Central memory CD8-positive, alpha-beta T cell (primary cell): ENCODE measurements at places on chromosomes 7 and 10.

DNA sequence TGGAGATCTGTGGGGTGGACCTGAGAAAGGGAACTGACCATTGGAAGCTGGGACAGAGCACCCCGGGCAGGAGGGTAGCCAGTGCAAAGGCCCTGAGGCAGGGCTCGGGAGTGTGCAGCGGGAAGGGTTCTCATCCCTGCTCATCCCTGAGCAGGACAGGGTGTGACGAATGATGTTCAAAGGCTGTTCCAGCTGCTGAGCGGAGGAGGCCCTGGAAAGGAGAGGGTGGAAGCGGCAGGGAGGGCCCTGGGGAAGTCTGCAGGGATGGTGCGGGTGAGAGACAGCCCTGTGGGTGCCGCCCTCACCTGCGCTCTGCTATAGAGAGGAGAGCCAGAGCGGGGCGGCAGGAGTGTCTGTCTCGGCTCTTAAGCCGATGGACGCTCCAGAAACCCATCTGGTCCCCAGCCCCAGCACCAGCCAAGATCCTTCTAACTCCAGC lies 43.7 kb downstream of the PRKAG2 start:
- no peak for DNase-seq

- DNase-seq, result no peak
Observed at GRCh38 chr10:74968667-74969061, 142.3 kb downstream of the KAT6B start.

DNA sequence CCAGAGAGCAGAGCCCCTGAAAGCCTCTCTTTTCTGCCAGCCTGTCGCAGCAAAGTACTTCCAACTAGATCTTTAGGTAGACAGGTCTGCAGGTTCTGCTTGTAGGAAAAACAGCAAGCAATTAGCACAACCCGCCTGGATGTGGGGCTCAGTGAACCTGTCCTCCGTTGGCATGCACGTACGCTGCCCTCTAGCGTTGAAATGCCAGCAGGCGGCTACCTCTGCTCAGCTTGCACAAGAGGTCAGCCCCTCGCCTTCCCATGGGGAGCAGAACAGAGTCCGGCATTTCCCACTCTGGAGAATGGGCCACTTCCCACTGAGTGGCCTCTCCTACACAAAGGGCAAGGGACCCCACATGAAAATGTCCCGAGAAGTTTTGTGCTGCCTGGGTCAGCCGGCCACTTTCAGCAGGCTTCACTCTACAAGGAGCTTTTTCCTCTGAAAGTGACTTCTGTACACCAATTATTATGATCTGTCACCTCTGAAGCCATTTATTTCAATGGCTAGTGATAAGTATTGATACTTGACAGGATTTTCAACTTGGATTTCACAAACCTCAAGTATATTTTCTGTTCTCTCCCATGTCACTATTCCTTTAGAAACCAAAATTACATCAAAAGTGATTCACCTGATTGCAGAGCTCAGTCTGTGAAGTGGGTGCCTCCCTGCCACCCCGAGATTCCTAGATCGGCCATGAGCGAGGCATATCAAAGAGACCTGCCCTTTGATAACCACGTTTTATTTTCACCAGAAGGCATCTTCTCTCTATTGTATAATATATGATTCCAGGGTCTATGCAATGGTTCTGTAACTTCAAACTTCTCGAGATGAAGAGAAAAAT lies 56.7 kb downstream of the JCAD start:
- DNase-seq, result peak; percentile 31

GRCh38 chr7:111975346-111975745 lies 230.9 kb downstream of the DOCK4 start:
- no peak for DNase-seq

DNA sequence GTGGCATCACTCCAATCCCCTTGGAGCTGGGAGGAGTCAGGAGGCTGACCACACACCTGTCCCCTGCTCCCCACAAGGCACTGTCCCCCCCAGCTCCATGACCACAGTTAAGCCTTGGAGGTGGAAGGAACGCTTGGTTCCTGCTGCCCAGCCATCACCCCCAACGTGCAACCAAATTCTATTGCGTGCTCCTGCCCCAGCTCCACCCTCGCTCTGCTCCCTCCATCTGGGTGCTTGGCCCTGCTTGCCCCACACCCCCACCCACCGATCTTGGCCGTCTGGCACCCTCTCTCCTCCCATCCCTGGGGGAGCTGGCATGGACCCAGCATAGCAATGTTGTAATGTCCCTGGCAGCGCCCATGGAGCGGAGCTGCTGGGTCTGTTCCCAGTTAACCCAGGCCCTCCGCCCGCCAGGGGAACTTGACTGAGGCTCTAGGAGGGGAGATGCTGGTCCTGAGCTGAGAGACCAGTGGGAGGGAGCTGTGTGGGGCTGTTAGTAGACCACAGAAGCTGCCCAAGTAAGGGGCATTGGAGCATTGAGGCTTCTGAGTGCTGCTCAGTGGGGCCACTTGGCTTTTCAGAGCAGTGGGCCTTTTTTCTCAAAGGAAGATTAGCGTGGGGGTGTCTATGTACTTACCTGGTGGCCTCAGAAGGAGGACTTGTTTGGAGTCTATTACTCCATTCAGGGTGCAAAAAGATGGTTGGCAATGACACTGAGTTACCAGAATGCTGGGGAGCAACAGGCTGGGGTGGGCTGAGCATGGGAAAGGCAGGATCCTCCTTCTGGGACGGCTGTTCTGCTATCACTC lies 1.1 kb downstream of the EPHB6 start:
- DNase-seq, result no peak

DNA sequence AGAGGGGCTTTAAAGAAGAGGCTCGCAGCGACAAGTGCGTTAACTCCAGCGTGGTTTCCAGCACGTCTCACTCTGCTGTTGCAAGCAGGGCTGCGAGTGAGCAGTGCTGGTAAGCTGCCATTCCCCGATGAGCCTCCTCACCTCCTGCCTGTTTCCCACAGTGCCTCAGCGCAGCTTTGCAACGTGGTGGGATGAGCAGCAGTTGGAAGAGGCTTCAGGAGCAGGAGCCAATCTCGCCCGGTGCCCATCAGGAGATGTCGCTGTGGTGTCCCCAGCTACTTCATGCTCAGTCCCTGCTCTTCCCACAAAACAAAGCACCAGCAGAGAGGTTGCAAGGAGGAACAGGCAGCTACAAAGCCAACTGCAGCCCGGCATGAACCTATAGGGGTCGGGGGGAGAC lies 2.4 kb upstream of the ADARB2 start:
- DNase-seq, result no peak

DNA sequence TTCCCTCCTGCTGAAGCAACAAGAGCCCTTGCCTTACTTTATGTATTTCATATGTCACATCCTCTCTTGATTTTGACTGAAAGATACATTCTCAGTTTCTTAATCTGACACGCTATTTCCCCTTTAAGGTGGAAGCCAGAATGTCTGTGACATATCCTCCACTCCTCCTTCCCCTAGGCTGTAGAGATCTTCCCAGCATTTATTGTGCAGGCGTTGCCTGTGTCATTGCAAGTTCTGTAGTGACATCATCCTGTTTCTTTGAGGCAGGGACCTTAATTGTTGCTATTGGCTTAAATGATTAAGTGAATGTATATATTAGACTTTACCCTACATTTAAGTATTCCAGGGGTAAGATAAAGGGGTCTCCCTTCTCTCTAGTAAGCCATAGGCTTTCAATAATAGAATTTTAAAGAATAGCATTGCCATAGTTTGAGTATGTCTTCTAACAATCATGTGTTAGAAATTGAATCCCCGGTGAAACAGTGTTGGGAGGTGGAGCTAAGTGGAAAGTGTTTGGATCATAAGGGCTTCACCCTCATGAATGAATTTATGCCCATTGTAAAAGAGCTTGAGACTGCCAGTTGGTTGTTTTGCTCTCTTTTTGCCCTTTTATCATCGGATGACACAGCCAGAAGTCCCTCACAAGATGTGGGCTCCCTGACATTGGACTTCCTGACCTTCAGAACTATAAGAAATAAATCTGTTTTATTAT lies 189.5 kb upstream of the CDC14C start:
- DNase-seq, result no peak

DNA sequence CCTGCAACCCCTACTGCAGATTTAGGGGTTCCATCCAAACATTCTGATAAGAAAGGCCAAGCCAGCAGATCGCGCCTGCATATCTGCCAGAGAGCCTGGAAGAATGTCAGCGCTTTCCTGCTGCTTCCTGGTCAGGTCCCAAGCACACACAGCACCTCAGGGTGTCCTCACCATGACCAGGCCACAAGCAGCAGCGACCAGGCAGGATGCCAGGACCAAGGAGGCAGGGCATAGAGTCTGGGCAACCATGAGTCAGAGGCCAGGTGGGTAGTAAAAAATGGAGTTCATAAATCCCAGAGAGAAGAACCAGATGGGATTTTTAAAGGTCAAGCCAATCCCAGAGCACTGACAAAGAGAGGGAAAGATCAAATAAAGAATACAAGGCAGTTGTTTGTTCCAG lies 5.5 kb upstream of the FAM131B start:
- DNase-seq, result no peak

DNA sequence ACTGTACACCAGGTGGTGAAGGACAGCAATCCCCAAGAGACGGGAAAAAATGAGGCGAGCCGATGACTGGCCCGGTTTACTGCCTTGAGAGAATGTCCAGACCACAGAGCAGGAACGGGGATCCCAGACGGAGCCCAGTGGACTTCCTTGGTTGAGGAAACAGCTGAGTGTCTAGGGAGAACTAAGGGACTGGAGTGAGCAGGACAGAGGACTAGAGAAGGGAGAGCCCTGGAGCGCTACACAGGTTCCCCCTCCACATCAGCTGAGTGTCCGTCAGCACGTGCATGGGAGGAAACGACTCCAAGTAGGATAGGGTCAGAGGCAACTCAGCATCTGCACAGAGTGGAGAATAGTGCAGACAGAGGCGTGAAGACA lies 7.1 kb upstream of the WDR86 start:
- DNase-seq, result no peak

GRCh38 chr7:17524746-17525145 lies 226.3 kb downstream of the AHR start:
- DNase-seq, result no peak

- no peak for DNase-seq
Observed at GRCh38 chr7:144086730-144087129, 652 bp downstream of the OR2A12 start.

DNA sequence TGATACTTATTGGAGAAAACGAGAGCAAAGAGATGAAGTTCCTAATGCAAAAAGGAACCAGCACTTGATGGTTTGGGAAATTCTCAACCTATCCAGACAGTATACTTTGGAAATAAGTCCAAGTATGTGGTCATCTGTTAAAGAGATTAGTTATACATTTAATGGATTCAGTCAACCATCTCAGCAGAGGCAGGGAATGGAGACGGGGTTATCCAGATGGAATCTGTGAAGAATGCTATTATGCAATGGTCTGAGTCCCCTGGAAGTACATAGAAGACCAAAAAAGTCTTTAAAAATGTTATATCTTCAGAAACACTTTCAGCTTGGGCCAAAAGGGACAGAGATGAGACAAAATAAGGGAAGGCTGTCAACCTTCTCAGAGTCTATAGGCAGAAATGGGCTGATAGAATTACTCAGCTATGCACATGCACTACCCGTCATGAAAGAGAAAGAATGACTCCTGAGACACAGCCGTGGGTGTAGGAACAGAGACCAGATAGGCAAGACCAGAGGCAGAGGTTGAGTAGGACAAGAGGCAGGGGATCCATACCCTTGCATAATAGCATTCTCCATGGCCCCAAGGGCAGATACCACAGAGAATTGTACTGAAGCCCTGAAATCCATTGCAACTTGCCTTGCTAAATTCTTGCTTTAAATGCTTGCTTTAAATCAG lies 738.8 kb upstream of the POT1 start:
- no peak for DNase-seq

DNA sequence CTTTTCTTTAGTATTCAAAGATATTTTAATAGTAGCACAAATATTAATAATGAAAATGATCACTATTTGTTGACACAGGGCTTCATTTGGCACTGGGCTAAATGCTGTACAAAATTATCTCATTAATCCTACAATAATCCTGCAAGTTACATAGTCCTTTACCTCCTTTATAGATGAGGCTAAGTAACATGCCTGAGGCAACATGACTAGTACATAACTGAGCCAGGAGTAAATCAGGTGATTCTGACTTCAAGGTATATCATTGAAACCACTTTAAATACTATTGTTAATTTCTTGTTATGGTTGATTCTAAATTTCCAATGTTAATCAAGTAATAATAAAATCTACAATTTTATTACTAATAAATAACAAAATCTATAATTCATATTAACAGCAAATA lies 39.8 kb downstream of the SEM1 start:
- no peak for DNase-seq

GRCh38 chr10:33800986-33801385 lies 466.5 kb upstream of the NRP1 start:
- no peak for DNase-seq

DNA sequence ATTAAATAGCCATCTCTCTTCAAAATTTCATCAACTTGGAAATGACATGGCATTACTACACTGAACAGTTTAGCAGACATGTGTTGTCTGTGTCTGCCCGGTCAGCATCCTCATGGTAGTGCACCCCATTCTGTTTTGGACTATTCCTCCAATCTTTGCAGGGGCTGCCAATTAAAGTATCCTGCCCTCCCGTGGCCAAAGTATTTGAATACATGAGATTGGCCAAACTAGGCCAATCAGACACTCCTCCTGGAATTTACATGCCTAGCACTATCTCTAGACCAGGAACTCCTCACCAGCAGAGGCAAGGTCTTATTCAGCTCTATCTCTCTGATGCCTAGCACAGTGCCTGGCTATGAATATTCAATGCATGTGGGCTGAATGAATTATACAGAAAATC lies 4.4 kb downstream of the SHTN1 start:
- no peak for DNase-seq

DNA sequence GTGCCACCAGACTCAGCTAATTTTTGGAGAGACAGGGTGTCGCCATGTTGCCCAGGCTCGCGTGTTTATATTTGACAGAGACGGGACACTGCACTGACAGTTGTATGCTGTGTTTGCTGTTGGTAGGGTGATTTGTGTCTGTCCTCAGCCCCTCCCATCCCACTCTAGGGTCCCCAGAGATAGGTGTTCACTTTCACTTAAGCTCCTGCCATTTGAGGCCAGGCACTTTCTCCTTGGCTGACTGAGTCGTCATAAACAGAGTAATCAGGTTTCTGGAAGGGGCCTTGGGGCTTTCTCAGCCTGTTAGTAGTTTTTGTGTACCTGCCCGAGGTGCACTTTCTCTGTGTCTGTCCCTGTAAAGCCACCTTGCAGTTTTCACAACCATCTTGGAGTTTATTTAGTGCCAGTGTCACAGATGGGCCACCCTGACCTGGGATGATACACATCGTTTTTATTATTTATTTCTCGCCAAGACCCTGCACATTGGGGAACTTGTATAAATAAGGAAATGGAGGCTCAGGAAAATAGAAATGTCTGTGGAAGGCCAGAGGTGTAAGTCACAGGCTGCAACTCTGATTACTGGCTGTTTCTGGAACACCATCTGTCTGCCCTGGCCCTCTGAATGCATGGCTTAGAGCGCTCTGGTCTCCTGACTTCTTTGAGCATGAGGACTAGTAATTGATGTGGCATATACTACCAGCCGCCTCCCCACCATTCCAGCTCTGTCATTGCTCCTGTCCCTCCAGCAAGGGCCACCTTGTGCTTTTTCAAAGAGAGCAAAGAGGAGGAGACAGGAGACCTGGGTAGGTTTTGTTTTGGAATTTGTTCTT lies 81.9 kb upstream of the PDCD4 start:
- no peak for DNase-seq

- no peak for DNase-seq
Observed at GRCh38 chr10:51112013-51112412, 37.7 kb downstream of the PRKG1 start.

GRCh38 chr10:71048971-71049615 lies 160.7 kb upstream of the PCBD1 start:
- no peak for DNase-seq

- DNase-seq, result no peak
Observed at GRCh38 chr7:293681-294439, 3.9 kb downstream of the FOXL3 start.

- no peak for DNase-seq
Observed at GRCh38 chr10:111988646-111989045, 194.9 kb downstream of the GPAM start.
